Right lung (tissue), 10 donors: ENCODE measurements at places on chromosomes 4 and X. TPM values are rescaled to one million over a fixed set of nuclear protein-coding genes. Genes with fewer than 3 reads are reported as not detected.

The ADH1A gene
- 19.2 TPM for polyA plus RNA-seq

The ODAM gene
- 20.4 TPM for polyA plus RNA-seq

The CFAP99 gene
- 1.1 TPM for polyA plus RNA-seq

The SMARCA1 gene
- polyA plus RNA-seq: 125 TPM

The KLHL34 gene
- polyA plus RNA-seq: 0.27 TPM

The SLC10A6 gene
- 0.48 TPM for polyA plus RNA-seq

The FATE1 gene
- 0.24 TPM for polyA plus RNA-seq

The DCAF8L2 gene
- polyA plus RNA-seq: not detected

The STS gene
- 5.9 TPM for polyA plus RNA-seq

The FAM13A gene
- polyA plus RNA-seq: 63.4 TPM

The TIMM8A gene
- polyA plus RNA-seq: 14.9 TPM

The ETDB gene
- 0.19 TPM for polyA plus RNA-seq
